Activated CD8-positive, alpha-beta memory T cell treated with anti-CD3 and anti-CD28 coated beads for 1 hour (primary cell): ENCODE measurements at places on chromosomes 6 and 20.

GRCh38 chr20:25280574-25281535 is 33.0 kb downstream of the PYGB start:
- DNase-seq: no peak

GRCh38 chr6:27237089-27237803 is 10.3 kb upstream of the PRSS16 start:
- no peak for DNase-seq

DNA sequence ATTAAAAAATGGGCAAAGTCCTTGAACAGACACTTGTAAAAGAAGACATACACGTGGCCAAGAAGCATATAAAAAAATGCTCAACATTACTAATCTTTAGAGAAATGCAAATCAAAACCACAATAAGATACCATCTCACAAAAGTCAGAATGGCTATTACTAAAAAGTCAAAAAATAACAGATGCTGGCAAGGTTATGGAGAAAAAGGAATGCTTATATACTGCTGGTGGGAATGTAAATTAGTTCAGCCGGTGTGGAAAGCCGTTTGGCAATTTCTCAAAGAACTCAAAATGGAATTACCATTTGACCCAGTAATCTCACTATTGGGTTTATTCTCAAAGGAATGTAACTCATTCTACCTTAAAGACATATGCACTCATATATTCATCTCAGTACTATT is 166.6 kb downstream of the KHDC1L start:
- no peak for DNase-seq

DNA sequence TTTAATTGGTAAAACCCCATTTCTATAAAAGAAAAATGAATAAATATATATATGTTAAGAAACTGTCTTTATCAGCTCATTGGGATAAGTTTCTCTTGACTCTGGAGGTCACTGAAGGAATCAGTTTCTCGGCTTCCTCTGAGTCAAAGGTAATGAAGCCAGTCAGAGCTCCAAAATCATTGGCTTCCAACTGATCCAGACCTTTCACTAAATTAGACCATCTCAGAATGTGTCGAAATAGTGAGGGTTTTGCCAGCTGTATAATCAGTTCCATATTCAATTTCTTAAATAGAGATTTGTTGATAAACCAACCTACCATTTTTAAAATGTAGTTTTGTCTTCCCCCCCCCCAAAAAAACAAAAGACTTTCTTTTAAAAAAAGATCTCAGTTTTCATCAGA is 60.5 kb upstream of the SRSF6 start:
- no peak for DNase-seq

- DNase-seq: no peak
Observed at GRCh38 chr6:73043446-73043845, 181.8 kb downstream of the KHDC1L start.

GRCh38 chr6:149248693-149249369 is 68.7 kb upstream of the TAB2 start:
- DNase-seq: no peak

DNA sequence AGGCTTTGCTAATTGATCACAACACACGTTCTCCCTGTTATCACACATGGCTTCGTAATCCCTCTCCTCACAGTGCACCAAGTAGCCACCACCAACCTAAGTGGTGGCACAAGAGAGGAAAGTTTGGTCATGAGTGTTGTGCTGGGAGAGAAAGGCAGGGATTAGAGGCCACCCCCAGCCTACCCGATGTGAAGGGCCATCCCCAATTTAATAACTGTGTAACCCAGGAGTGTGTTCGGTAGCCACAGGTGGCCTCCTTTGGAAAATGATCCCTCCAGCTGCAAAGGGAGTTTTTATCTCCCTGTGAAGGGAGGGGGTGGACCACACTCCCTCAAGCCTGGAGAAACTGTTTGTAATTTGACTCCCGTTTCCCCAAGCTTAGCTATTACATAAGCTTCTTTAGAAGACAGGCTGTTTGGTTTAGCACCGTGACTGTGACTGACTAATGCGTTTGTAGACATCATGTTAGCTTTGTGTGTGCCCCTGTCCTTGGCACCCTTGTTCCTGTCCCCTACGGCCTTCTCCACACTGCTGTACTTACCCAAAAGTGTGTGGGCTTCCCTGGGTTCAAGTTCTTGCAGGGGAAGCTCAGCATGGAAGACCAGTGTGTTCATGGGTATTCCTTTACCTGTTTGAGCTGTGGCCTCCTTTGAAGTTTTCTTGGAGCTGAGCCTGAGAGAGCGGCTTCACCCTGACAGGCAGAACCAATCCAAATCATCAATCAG is 20.6 kb downstream of the PPP1R16B start:
- DNase-seq: no peak

- no peak for DNase-seq
Observed at GRCh38 chr6:78910591-78911171, 43.3 kb downstream of the IRAK1BP1 start.

DNA sequence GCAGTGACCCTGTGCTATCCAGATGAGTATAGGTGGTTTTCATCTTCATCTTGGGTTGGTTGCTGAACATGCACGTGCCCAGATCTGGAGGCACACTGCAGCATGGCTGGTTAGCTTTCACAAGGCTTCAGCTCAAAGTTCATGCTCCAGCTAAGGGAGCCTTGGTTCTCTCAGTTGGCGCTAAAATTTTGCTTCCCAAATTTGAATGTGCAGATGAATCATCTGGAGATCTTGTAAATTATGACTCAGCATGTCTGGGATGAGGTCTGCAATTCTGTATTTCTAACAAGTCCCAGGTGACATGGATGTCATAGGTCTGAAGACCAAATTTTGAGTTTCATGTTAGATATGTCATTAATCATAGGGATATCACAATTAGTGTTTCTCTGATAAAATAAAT is 230.8 kb downstream of the FOXA2 start:
- no peak for DNase-seq

DNA sequence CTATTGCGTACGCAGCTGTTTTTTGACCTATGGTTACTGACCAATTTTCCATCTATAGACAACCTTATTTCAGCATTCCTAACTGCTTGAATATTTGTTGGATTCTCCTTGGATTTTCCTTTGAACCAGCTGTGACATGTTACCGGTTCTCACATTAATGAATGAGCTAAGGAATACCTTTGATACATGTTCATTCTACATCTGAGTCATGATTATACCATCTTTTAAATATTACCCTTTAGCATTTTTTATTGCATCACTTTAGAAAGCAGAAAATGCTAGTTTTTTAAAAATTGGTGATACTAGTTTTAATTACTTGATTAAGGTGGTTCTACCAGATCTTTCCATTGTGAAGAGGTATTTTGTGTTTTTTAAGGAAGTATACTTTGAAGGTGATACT is 1.9 kb upstream of the IGF2R start:
- DNase-seq: no peak

DNA sequence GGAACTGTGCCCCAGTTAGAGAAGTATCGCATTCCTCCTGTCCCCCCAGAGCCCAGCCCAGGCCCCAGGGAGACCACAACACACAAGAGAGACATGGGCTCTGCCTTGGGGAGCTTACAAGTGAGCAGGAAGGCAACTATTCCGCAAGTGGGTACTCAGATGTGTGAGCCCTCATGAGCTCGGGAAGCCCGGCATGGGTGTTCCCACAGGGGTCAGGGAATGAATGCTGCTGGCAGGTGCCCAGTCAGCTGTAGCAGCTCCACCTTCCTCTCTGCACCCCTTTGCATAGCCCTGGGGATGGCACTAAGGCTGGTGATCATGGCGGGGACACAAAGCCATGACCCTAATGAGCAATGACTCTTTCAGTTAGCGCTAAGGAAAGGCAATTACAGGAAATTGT is 194.1 kb downstream of the SYNDIG1 start:
- DNase-seq: no peak

- no peak for DNase-seq
Observed at GRCh38 chr6:21461844-21462518, 131.6 kb upstream of the SOX4 start.

DNA sequence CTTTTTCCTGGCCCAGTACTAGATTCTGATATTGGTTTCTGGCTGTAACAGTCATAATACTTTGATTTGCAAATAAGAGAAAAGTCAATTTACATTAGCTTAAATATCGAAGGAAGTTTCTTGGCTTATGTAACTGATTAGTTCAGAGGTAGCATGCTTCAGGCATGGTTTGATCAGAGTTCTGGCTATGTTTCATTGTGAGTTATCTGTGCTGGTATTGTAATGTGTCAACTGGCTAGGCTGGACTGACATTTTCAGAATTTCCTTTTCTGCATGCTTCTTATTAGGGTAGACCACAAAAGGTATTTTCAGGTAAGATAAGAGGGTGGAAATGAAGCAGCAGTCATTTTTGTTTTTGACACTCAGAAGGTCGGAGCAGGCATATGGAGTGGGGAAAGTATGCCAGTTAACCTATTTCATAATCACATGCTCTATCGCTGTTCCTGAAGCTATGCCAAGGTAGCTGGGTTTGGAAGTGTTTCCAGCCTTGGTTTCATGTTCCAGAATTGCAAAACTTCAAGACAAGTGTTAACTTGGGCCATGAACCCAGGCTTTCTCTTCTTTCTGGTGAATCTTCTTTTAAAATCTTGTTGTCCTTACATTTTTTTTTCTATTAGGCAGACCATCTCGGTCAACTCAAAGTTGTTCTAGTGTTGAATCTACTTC is 244.9 kb downstream of the DHX35 start:
- DNase-seq: no peak

GRCh38 chr6:101226677-101227135 is 166.8 kb upstream of the GRIK2 start:
- no peak for DNase-seq

DNA sequence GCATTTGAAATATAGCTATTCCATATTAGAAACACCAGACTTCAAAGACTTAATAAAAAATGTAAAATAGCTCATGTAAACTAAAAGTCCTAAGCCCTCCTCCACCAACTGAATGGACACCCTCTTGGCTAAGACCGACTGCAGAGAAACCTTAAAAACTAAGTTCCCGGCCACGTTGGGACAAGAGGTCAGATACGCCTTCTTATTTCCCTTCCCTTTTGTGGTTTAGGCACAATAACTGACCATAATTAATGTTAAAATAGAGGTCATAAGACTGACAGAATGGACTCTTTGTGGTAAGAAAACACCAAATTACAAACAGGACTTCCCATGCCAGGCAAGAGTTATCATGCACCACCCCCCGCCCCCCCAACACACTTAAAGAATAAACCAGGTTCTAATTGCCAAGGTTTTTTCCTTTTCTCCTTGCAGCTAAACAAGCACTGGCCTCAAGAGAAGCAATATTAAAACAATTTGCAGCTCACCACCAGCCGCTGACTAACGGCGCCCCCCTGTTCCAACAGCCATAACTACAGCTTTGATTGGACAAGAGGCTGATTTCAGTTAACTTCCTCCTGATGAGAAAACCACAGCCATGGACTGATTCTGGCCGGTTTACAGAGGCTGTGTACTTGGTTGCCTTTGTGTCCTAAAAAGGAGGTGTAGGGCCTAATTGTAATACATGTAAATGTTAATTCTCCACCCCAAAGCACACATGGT is 10.7 kb upstream of the LAMP5 start:
- no peak for DNase-seq

GRCh38 chr6:81844686-81845085 is 92.2 kb upstream of the TENT5A start:
- no peak for DNase-seq

GRCh38 chr6:14681699-14682487 is 564.0 kb upstream of the JARID2 start:
- DNase-seq: no peak

GRCh38 chr20:54920491-54920890 is 445.1 kb downstream of the DOK5 start:
- DNase-seq: no peak

DNA sequence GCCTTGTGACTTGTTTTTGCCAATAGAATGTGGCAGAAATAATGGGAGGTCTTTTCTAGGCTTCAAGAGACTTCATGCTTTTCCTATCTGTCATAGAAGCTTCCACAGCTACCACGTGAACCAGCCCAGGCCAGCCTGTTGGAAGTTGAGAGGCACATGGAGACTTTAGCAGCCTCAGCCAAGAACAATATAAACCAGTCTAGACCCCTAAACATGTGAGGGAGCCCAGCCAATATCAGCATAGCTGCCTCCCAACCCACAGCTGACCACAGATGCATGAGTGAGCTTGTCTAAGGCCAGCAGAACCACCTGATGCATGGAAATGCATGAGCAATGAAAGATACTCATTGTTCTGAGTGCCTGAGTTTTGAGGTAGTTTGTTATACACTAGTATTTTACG is 540.7 kb upstream of the BTBD3 start:
- DNase-seq: no peak

GRCh38 chr6:3259491-3259958 is 778 bp downstream of the PSMG4 start:
- DNase-seq: no peak

DNA sequence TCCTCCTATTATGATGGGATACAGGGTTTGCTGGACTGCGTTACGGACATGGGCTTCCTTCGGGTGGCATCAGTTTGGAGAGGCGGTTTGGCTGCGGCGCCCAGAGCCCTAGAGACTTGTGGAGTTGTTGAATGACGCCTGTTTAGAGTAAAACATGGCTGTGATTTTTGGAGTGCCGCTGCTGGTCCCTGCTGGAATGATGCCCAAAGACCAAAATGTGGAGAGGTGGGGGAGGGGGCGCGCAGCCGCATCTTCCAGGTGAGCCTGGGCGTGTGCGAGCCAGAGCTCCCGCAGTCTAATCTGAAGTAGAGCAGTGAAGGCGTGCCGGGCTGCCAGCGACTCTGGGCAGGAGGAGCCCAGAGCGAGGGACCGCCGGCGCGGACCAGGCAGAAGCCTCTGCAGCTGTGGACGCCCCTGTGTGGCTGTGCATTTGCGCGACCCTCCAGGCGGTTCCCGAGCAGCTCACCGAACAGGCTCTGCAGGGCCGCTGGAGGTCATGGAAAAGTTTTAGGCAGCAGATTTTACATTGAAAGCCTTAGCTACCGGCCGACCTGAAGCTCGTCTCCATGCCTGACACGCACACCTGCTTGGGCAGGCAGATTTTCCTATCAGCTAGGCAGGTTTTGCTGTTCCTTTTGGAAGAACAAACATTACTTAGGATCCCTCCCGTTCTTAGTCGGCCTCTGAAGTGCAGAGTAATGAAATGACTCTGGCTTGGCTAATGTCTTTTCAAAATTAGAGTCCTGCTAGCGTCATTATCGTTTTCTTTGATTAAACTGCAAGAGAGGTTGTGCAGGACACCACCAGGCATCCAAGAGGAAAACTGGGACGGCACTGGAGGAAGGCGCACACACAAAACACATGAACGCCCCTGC is 298.2 kb downstream of the PHACTR1 start:
- no peak for DNase-seq

- no peak for DNase-seq
Observed at GRCh38 chr6:7073082-7073820, 34.5 kb upstream of the RREB1 start.

DNA sequence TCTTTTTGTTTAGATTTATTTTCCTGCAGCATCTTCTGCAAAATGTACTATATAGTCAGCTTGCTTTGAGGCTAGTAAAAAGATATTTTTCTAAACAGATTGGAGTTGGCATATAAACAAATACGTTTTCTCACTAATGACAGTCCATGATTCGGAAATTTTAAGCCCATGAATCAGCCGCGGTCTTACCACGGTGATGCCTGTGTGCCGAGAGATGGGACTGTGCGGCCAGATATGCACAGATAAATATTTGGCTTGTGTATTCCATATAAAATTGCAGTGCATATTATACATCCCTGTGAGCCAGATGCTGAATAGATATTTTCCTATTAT is 3.2 kb downstream of the FOXC1 start:
- no peak for DNase-seq

- DNase-seq: no peak
Observed at GRCh38 chr6:168007592-168008338, 10.3 kb downstream of the KIF25 start.
